ENCODE measurements at places on chromosomes 7 and 10.
A peak's percentile ranks its signal among the peaks of the same experiment; 100 is the strongest.

- no peak for DNase-seq
Measured at GRCh38 chr10:29651767-29652166, 17.0 kb upstream of the SVIL start.

- no peak for DNase-seq
Measured at GRCh38 chr7:68440866-68441265, 1157.4 kb upstream of the AUTS2 start.

- no peak for DNase-seq
Measured at GRCh38 chr10:121956111-121957061, 18.6 kb downstream of the NSMCE4A start.

- DNase-seq, result no peak
Measured at GRCh38 chr7:124992851-124993562, 63.4 kb upstream of the POT1 start.

DNA sequence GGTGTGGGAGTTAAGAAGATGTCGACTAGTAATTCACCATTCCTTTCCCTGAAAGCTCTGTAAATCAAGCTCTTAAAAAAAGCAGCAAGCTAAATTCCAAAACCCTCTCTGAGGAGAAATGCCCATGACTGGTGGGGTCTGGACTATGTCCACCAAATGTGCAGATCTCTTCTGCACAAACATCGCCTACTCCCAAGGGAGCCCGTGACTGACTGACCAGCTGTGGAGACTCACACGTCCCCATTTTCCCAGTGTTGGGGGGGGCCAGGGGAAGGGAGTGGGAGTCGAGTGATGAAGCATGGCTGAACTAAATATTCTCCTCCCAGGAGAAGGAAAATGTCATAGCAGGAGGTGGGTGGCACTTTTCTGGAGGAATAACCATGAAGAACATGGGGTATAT lies 164.1 kb upstream of the HPS1 start:
- DNase-seq, result no peak

GRCh38 chr7:47150497-47151260 lies 431.2 kb downstream of the TNS3 start:
- no peak for DNase-seq

- no peak for DNase-seq
Measured at GRCh38 chr10:35058134-35058533, 32.0 kb downstream of the CUL2 start.

DNA sequence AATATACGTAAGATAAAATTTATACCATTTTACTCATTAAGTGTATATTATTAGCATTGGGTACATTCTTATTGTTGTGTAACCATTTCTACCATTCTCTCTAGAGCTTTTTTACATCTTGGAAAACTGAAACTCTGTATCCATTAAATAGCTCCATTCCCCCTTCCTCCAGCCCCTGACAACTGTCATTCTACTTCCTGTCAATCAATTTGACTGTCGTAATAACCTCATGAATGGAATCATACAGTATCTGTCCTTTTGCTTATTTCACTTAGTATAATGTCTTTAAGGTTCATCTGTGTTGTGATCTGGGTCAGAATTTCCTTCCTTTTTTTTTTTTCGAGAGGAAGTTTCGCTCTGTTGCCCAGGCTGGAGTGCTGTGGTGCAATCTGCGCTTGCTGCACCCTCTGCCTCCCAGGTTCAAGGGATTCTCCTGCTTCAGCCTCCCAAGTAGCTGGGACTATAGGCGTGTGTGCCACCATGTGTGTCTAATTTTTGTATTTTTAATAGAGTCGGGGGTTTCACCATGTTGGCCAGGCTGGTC lies 15.6 kb downstream of the ZRANB1 start:
- no peak for DNase-seq

DNA sequence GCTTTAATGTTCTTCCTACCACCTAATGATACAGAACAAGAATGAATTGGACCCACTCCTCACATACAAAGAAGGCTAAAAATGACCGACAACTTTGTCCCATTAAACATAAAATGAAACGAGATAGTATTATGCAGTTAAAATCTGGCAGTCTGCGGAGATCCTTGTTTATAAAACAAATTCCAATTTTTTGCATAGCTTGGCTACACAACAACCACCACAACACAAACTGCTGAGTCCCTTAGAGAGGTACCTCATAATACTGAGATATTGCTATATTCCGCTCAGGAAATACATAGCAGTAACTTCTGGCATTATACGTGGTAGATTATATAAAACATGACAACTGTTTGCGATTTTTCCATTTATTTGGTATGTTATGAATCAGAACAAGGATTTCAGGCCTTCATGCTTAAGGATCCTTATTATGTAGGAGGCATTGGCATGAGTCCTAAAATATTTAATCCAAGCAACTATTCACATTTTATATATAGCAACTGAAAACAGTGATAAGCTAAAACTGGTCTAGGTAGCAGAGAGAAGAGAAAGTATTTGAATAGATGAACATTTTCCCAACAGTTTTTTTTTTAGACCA lies 96.0 kb downstream of the ANK3 start:
- DNase-seq, result no peak

- DNase-seq, result no peak
Measured at GRCh38 chr7:84191842-84192241, 2.7 kb downstream of the SEMA3A start.

GRCh38 chr10:76209135-76209534 lies 777.7 kb downstream of the LRMDA start:
- no peak for DNase-seq

GRCh38 chr7:47402941-47403866 lies 178.7 kb downstream of the TNS3 start:
- DNase-seq, result no peak

DNA sequence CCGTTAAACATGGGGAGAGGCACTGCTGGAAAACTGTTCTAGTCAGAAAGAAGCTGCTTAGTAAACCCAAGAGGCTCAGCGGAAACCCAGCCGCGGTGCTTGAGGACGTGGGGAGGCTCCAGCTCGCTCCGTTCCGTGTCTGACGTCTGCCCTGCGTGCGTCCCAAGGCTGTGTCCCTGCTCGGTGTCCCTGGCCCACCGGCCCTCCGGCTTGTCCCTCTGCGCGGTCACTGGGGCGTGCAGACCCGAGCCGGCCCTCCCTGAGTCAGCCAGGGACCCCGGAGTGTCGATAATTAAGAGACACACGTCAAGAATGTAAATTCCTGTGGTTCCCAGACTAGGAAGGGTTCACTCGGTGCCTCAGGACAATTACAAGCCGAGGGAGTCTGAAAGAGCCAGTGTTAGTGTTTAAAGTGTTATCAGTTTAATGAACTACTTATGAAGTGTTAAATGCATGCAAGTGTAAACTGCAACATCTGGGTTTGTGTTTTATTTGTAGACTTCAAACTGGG lies 98.9 kb downstream of the WDR11 start:
- DNase-seq, result no peak

- no peak for DNase-seq
Measured at GRCh38 chr7:20030915-20031362, 186.2 kb downstream of the MACC1 start.

DNA sequence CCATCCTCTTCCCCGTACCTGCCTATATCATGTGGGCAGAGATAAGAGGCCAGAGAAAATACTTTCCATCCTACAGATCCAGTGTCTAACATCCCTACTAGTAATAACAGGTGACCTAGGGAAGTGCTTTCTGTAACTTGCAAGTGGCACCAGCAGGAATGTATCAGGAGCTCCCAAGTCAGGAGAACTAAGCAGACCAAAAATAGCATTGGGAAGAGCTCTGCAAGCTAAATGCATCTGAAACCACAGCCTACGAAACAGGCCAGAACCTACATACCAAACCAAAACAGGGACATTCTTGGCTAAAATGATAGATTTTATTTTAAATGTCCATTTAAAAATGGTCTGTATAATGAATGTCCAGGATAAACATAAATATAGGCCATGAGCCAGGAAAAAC lies 680.8 kb downstream of the PHTF2 start:
- no peak for DNase-seq

- DNase-seq, result no peak
Measured at GRCh38 chr10:17206210-17206709, 4.8 kb upstream of the TRDMT1 start.

GRCh38 chr7:156029460-156030007 lies 217.3 kb upstream of the SHH start:
- DNase-seq, result no peak

- no peak for DNase-seq
Measured at GRCh38 chr7:78092331-78092730, 293.8 kb downstream of the PHTF2 start.

DNA sequence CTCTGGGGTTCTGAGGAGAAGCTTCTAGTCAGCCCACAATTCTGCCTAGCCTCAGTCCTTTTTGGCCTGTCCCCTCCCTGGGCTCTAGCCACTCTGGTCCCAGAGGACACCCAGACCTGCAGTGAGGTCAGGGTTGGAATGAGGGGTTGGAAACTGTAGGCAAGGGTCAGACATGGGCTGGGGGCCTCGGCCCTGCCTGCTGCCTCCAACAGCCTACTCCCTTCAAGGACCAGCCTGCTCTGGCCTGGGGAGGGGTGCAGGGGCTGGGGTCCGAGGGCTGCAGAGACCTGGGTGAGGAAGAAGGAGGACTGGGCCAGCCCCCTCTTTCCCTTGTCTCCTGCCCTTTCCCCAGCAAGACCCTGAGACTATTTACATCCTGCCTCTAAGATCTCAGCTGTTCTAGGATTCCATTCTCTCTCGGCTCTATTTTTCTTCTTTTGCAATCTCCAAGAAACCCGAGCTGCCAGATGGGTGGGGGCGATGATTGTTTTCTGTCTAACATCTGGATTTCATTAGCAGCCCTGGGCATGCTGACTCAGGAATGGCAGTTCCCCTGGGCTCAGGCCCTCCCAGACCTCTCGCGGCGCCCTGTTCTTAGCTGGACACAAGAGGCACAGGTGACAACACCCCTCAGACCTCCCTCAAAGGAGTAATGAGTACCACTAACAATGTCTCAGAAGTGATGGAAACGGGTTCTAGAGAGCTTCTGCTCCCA lies 23.1 kb downstream of the ZCCHC24 start:
- DNase-seq, result no peak

GRCh38 chr10:90213346-90213745 lies 512.0 kb downstream of the KIF20B start:
- DNase-seq, result no peak

DNA sequence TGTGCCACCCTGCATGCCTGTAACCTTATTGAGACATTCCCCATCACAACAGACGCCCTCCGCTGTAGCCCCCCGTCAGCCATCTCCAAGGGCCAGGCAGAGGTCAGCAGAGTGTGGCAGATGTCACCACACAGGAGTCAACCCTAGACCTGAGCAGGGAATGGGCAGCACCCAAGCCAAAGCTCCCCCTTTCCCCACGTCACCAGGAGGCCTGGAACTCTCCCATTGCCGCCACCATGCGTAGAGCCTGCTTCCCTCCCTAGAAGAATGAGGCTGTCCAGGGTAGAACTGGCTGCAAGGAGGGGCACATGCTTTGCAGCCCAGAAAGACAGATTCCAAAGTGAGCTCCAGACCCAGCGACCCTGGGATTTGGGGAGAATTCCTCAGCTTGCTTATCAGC lies 342.9 kb downstream of the TNS3 start:
- no peak for DNase-seq

DNA sequence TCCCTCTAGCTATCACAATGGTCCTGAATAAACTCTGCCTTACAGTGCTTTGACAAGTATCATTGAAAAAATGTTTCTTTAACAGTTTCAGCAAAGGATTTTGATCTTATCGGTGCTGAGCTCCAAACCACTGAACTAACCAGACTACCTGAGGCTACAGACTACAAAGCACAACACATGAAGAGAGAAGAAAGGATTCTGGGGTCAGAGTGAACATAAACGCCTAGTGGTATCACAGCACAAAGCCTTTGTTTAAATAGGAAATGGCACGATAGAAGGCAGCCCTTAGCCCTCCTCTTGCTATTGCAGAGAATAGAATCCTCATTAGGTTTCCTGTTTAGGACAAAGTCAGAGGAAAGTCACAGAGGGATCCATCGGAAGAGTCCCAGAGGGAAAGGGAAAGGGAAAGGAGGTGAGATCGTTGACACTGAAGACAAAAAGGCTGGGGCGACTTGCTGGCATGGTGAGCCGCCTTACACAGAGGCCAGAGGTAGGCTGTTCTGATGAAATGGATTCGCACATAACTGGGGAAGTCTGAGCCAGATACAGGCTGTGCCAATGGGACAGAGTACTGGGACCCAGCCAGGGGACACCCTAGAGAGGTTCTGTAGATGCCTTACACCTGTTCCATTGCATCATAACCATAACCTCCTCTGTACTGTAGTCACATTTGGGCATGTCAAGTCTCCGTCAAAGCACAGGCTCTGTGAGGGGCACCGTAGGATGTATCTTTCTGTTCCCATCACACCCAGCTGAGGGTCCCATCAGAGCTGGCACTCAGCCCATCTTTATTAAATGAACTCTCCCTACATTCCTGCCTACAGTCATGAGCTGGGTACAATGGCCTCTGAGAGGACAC lies 71.5 kb downstream of the XPNPEP1 start:
- DNase-seq, result no peak

GRCh38 chr7:30630986-30631385 lies 36.3 kb downstream of the GARS1 start:
- DNase-seq, result no peak

DNA sequence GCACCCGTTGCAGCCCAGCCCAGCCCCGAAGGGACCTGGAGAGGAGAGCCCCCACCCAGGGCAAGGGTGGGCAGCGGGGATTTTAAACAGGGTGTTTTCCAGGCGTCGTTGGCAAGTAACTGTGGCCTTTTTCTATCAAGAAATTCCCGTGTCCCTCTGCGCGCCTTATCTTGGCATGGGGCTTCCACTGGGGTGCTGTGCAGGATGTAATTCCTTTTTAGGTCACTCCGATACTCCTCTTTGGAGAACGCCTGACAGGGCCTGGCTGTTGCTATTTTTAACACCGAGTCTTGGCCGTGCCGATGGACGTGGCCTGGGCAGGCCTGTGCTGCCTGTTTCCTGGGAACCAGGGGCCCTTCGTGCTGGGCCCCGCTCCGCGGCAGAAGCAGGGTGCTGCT lies 93.8 kb downstream of the INPP5A start:
- DNase-seq, result peak; percentile 55

GRCh38 chr7:85851571-85852193 lies 664.8 kb upstream of the SEMA3D start:
- DNase-seq, result no peak

Data from nucleus accumbens (tissue), 56 donors.